ENCODE measurements at places on chromosomes 1 and 21.

GRCh38 chr1:153832293-153832692 is 57.1 kb downstream of the SLC27A3 start:
- peak; percentile 67 for DNase-seq

- no peak for DNase-seq
These were observed 88.3 kb downstream of the SCMH1 start for GRCh38 chr1:41153750-41154274.

DNA sequence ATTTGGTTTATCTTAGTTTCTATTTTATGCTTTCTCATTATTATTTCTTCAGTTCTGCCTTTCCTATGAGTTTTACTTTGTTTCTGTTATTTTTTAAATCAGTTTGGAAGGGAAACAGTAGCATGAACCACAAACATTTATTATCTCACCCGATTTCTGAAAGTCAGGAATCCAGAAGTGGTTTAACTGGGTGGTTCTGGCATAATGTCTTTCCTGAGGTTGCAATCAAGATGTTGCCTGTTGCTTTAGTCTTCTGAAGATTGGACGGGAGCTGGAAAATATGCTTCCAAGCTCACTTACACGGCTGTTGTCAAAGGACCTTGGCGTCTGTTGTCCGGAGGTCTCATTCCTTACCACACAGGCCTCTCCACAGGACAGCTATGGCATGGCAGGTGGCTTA is 50.4 kb downstream of the SNRPE start:
- DNase-seq, result no peak

GRCh38 chr21:15001857-15002606 is 62.8 kb downstream of the NRIP1 start:
- no peak for DNase-seq

DNA sequence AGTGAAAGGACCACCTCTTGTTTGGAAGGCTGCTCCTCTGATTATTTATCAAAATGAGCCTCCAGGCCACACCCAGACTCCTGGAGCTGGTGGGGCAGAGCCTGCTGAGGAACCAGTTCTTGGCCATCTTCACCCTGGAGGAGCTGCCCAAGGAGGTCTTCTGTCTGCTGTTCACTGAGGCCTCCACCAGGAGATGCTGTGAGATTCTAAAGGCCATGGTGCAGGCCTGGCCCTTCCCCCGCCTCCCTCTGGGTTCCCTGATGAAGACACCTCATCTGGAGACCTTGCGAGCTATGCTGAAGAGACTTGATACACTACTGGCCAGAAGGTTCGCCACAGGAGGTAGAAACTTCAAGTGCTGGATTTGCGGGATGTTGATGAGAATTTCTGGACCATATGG is 61.7 kb upstream of the GJA8 start:
- DNase-seq, result no peak

DNA sequence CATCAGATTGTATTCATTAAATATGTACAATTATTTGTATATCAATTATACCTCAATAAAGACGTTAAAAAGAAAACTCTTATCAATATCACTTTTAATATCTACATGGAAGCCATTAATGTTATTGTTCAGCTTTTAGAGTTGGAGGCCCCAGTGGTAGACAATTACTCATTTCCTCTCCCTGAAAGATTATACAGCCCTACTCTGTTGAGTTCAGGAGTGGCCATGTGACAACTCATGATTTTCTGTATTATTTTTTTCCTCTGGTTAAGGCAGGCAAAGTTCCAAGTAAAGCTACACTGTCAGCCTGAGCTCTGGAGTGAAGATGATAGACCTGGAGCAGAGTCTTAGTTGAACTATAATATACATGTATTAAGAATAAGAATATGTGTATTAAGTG is 247.9 kb upstream of the B3GALT2 start:
- DNase-seq, result no peak

- DNase-seq, result peak; percentile 95
These were observed 13.2 kb downstream of the AGRN start for GRCh38 chr1:1033009-1033587.

GRCh38 chr1:241518476-241519307 is 863 bp downstream of the FH start:
- DNase-seq, result peak; percentile 43

GRCh38 chr21:33237486-33237885 is 7.7 kb downstream of the IFNAR2 start:
- no peak for DNase-seq

DNA sequence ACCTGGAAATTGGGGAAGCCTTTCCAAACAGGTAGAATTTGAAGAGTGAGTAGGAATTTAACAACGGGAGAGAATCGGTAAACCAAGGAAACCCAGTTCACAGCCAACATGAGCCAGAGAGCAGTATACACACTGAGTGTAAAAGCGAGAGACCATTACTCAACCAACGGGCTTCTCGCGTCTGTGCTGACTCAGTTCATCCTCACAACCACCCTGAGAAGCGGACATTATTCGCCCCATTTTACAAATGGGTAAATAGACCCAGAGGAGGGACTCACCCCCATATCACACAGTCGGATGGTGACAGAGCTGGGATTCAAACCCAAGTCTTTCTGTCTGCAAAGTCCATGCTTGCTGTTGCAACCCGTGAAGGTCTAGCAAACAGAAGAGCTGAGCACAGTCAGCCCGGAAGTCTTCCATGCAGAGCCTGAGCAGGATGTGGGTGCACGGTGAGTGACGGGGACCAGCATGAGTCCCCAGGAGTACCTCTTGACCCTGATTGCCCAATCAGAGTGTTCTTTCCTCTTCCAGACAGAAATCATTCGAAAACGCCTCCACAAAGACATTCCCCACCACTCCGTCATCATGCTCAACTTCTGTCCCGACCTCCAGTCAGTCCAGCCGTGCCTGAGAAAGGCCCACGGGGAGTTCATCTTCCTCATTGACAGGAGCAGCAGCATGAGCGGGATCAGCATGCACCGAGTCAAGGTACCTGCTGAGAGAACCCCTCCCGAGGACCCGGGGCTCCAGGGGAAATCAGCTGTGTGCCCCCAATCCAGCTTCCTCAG is 32.3 kb downstream of the VWA5B1 start:
- DNase-seq, result no peak
